GM12864 (cell line): ENCODE measurements at places on chromosomes 2 and 18.

DNA sequence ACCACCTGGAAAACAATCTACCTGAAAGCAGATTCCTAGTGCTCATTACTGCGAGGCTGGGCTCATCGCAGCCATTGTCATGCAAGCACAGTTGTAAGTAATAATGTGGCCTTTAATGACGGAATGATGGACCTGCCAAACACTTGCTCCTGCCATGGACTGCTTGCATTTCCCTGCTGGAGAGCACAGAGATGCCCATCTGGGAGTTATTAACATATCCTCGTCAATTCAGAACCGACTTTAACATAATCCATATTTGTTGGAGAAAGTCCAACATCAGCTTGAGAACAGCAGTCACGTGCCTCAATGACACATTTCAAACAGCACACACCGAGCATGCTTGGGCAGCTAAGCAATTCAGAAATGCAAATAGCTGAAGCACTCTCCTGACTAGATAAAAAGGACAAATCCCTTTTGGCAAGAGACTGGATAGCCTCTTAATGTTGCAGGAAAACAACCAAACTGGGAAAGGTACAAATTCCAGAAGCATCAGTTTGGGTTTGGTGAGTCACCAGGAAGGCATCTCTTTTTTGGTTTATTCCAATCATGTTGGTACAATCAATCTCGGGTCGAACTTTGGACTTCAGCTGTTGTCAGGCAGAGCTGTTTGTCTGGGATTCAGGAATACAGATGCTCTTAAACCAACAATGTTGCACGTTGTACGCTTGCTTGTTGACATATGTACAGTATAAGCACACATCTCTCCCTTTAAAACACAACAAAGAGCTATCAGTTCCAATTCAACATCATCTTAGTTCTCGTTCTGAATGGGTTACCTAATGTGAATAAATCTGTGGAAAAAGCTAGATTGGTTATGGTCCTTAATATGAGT, 395.8 kb downstream of the LNPK start:
- no peak for DNase-seq

DNA sequence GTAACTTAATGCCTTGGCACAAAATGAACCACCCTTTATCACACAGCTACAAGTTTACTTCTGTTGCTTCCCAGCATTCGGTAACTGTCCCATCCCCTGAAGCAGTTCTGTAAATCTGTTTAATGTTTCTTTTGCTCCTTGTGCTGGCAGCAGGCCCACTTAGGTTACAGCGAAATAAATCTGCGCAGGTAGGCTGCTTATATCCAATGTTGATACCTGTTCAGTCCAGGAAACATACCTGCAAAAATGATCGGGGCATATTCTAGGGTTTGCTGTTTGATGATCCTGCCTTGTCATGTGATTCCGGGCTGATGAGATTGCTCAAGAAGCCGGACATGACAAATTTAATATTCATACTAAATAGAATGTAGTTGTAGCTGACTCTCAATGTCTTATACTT, 23.3 kb downstream of the PELI1 start:
- DNase-seq, result no peak

GRCh38 chr18:53070788-53071187, 730.8 kb downstream of the DCC start:
- no peak for DNase-seq

DNA sequence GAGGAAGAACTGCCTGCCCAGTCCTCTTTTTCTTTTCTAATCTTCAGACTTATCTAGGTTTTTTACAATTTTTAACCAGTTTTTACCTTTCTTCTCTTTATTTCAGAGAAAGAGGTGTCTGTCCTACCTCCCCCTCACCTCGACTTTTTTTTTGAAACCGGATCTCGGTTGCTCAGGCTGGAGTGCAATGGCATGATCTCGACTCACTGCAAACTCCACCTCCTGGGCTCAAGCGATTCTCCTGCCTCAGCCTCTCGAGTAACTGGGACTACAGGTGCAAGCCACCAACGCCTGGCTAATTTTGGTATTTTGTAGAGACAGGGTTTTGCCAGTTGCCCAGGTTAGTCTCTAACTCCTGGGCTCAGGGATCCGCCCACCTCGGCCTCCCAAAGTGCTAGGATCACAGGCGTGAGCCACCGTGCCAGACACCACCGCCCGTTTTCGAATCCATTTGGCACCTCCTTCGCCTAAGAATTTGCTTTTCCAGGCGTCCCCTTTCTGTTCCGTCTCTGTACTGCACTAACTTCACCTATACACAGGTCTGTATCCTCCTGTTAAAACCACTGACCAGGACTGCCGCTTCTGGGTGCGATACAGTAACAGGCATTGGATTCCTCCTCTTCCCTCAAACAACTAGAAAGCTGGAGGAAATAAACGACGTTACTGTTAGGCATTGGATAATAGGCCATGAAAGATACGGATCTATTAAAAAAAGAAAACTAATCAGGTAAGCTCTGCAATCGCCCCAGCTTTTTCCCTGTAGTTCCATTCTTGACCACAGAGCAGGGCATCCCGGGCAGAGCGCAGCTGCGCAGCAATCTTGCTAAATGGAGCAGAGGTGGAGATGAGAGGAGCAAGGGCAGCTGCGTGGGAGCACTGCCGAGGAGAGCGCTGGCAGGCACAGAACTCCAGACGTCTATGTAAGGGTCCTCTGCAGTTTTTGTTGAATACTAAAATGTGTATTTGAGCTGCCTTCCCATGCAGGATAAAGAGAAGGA, 69.9 kb downstream of the ZC3H6 start:
- no peak for DNase-seq

GRCh38 chr18:69817335-69817940, 130.2 kb downstream of the CD226 start:
- DNase-seq, result no peak

- no peak for DNase-seq
Measured at GRCh38 chr18:76389716-76390115, 105.3 kb downstream of the ZNF516 start.

GRCh38 chr2:66919286-66919685, 477.8 kb upstream of the ETAA1 start:
- no peak for DNase-seq

DNA sequence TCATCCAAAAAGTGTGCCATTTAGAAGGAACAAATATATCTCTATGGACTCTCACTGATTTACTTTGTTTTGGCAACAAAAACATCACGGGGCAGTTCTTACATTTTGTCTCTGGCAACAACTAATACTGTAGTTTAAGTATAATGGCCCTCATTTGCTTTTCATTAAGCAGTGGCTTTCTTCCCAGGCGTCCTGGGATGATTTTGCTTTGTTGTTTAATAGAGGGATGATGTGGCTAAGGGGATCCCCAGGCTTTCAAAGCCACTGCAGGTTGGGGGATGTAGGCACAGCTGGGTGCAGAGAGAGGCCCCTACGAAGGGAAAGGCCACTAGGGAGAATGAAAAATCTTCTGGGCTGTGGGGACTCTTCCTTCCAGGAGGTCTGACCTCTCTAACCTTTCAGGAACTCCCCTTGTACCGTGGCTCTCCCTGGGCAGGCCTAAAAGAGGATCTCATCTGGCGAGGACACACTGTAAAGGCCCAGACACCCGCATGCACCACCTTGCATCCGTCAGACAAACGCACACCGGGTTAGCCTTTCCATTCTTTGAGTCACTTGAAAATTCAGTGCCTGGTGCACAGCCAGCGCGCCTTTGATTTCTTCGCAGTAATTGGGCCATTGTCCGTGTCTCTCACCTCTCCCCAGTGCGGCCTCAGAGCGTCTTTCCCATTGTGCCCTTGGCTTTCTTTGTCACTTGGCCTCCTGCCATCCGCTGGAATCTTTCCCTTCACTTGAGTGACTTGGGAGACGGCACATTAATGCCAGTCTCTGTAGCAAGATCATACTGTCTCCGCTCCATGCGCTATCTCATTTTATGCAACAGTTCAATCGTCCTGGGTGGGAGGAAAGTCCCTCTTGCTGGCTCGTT, 40.3 kb upstream of the AFF3 start:
- DNase-seq, result no peak

DNA sequence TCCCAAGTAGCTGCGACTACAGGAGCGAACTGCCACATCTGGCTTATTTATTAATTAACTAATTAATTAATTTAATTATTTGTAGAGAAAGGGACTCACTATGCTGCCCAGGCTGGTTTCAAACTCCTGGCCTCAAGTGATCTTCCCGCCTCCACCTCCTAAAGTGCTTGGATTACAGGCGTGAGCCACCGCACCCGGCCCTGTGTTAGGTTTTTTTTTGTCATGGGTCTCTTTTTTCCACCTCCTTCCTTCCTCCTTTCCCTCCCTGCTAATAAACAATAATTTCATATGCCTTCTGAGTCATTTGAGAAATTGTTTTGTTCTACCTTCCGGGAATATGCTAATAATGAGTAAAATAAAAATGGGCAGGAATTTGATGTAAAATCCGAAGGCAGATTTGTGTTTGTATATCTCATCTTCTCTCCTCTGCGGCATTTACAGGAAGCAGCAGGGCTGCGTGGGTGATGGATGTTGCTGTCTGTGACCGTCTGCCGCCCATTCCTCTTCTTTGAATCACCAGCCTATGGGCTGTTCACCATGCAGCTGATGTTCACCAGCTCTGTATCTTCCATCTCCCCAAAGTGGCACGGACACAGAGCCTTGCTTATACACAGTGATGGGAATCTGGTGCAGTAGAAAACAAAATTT, 89.9 kb downstream of the ACSL3 start:
- DNase-seq, result no peak

- DNase-seq, result no peak
Measured at GRCh38 chr2:197359859-197360258, 49.3 kb upstream of the ANKRD44 start.

- DNase-seq, result no peak
Measured at GRCh38 chr18:78271790-78272189, 707.8 kb upstream of the SALL3 start.

- DNase-seq, result no peak
Measured at GRCh38 chr2:43493954-43494353, 101.9 kb downstream of the THADA start.

- peak; percentile 45 for DNase-seq
Measured at GRCh38 chr18:3596637-3597384, 146.8 kb downstream of the TGIF1 start.
